ENCODE measurements at places on chromosomes 5 and 9. TPM values are rescaled to one million over a fixed set of nuclear protein-coding genes. Genes with fewer than 3 reads are reported as not detected.

Gene PCDHB11
- polyA plus RNA-seq: 0.07 TPM

Gene PTAR1
- polyA plus RNA-seq: 16.6 TPM

Gene TLX3
- polyA plus RNA-seq: not detected

Gene FUT7
- polyA plus RNA-seq: not detected

Gene EMB
- 4.6 TPM for polyA plus RNA-seq

Gene RPL37
- 2,809 TPM for polyA plus RNA-seq

- DNase-seq: no peak
Measured at GRCh38 chr5:180815293-180815917, 12.8 kb upstream of the MGAT1 start.

DNA sequence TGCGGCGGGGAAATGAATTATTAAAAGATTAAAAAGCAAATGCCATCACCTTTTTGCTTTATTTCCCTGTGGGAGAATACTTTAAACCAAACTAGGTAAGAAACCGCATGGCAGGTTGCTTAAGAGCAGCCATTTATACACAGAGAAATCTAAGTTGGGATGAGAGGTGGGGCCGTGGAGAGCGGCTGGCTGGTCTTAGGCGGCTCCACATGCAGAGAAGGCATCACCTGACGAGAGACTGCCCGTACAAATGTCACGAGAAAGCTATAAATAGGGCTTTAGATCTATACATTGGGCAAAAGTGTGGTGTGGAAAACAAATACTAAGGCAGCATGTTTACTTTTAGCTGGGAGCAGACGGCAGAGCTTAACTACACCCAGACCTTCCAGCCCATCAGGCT is 39.4 kb downstream of the MED27 start:
- DNase-seq: no peak

DNA sequence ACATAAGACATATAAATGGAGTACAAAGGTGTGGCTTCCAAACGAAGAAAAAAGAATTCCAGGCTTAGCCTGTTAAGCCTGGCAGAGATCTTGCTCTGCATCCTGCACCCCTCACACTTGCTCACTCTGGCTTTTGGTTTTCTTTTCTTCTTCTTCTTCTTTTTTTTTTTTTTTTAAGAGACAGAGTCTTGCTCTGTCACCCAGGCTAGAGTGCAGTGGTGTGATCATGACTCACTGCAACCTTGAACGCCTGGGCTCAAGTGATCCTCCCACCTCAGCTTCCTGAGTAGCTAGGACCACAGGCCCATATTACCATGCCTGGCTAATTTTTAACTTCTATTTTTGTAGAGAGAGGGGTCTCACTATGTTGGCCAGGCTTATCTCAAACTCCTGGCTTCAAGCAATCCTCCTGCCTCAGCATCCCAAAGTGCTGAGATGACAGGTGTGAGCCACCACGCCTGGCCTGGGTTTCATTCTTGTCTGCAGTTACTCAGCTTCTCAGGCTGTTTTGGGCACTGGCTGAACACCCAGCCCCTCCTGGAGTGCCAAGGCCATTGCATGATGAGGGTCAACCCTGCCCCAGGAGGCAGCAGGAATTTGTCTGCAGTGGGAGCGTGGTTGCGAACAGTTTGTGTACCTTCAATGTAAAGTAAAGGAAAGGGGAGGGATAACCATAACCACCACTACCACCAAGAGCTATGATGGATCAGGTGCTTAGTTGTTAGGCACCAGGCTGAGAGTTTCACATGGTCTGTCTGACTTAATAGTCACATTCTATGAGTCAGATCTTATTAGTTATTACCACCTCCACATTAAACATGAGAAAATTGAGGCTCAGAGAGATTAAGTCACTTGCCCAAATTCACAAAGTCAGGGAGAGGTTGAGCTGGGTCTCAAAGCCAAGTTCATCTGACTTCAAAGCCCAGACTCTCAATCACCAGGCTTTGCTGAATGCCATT is 219.2 kb upstream of the PANK3 start:
- DNase-seq: no peak

GRCh38 chr9:90098408-90098807 is 493.6 kb downstream of the GADD45G start:
- DNase-seq: no peak

All from A549 (cell line).